Naive B cell (primary cell): ENCODE measurements at places on chromosomes 2 and 18. TPM values are rescaled to one million over a fixed set of nuclear protein-coding genes. Genes with fewer than 3 reads are reported as not detected.

Gene RGPD3
- 0.15 TPM for polyA plus RNA-seq

Gene SERPINB7
- polyA plus RNA-seq = not detected

Gene KANSL1L
- polyA plus RNA-seq = 1.7 TPM

Gene LRRC30
- not detected for polyA plus RNA-seq

Gene STARD6
- polyA plus RNA-seq = not detected

Gene IL1RN
- polyA plus RNA-seq = not detected

Gene PRLH
- not detected for polyA plus RNA-seq

Gene TUBB8B
- not detected for polyA plus RNA-seq

Gene NTSR2
- not detected for polyA plus RNA-seq

Gene SNORC
- polyA plus RNA-seq = not detected

Gene CIB4
- not detected for polyA plus RNA-seq

Gene CABYR
- polyA plus RNA-seq = 5.4 TPM

Gene CFAP221
- not detected for polyA plus RNA-seq

Gene LYPD6
- polyA plus RNA-seq = not detected

Gene GDF7
- not detected for polyA plus RNA-seq

Gene AKAIN1
- polyA plus RNA-seq = not detected

Gene ADCYAP1
- not detected for polyA plus RNA-seq

Gene KIAA2012
- polyA plus RNA-seq = not detected

Gene SATB2
- not detected for polyA plus RNA-seq

Gene NDUFS1
- 35.2 TPM for polyA plus RNA-seq

Gene EVA1A
- polyA plus RNA-seq = not detected

Gene KHK
- polyA plus RNA-seq = 5.8 TPM

Gene TTC21B
- 14.5 TPM for polyA plus RNA-seq

Gene FOXD4L1
- not detected for polyA plus RNA-seq

Gene ARHGAP28
- polyA plus RNA-seq = not detected

Gene ANKZF1
- 26.7 TPM for polyA plus RNA-seq

Gene PROM2
- polyA plus RNA-seq = not detected

Gene PFN4
- not detected for polyA plus RNA-seq

Gene ZEB2
- polyA plus RNA-seq = 88.4 TPM

Gene GCG
- polyA plus RNA-seq = not detected

Gene HAAO
- polyA plus RNA-seq = not detected

Gene NDC80
- polyA plus RNA-seq = not detected

Gene TUBA3E
- polyA plus RNA-seq = not detected

Gene LAMA3
- polyA plus RNA-seq = not detected
